ENCODE measurements at places on chromosomes 7 and 10. TPM values are rescaled to one million over a fixed set of nuclear protein-coding genes. Genes with fewer than 3 reads are reported as not detected.
A peak's percentile ranks its signal among the peaks of the same experiment; 100 is the strongest.

AHR gene
- total RNA-seq, result 49.0 TPM

CRPPA gene
- total RNA-seq, result 1.1 TPM

INMT gene
- total RNA-seq, result 0.30 TPM

RAPGEF5 gene
- 0.34 TPM for total RNA-seq

GRCh38 chr10:32357056-32357735 lies 10.2 kb upstream of the EPC1 start:
- peaks cover 32% of the 10 kb centered on the region for H3K36me3 ChIP-seq
- peaks cover 55% of the 10 kb centered on the region for H3K4me1 ChIP-seq
- H3K4me3 ChIP-seq, result peak overlapping the region; percentile 76

- no peaks in the 10 kb centered on the region for H3K4me1 ChIP-seq
- peaks cover 5% of the 10 kb centered on the region for H3K27me3 ChIP-seq
- no peak overlapping the region for H3K27ac ChIP-seq
- H3K36me3 ChIP-seq, result no peaks in the 10 kb centered on the region
- no peak for DNase-seq
- H3K4me3 ChIP-seq, result no peak overlapping the region
Measured at GRCh38 chr10:44198780-44199097, 186.2 kb downstream of the CXCL12 start.

DNA sequence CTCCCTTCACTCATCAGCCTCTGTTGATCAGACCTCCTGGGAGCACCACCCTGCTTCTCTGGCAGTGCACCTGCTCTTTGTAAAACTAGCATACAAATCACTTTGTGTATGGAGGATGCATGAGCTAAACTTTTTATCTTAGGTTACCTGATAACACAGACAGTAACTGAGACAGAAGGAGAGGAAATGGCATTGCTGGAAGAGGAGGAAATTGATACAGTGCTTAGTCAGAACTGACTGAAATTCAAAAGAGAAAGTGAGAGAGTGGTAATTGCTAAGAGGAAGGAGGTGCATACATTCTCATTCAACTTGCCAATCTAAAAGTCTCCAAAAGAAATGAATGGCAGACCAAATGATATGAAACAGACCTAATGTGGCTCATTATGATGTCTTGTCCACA lies 1120.7 kb downstream of the GATA3 start:
- peak overlapping the region; percentile 48 for H3K4me3 ChIP-seq
- peaks cover 5% of the 10 kb centered on the region for H3K36me3 ChIP-seq
- H3K27ac ChIP-seq, result peak overlapping the region; percentile 75

GRCh38 chr7:133252858-133253518 lies at the start of gene EXOC4:
EXOC4 (plus strand) TSS chr7:133253078.
- H3K4me1 ChIP-seq, result peaks cover 23% of the 10 kb centered on the region
- peak; percentile 79 for DNase-seq
- no peaks in the 10 kb centered on the region for H3K27me3 ChIP-seq
- peak within 1 kb of the TSS; percentile 93 for H3K4me3 ChIP-seq
- H3K27ac ChIP-seq, result peak within 1 kb of the TSS; percentile 81
- H3K36me3 ChIP-seq, result peaks cover 6% of the 10 kb centered on the region

DNA sequence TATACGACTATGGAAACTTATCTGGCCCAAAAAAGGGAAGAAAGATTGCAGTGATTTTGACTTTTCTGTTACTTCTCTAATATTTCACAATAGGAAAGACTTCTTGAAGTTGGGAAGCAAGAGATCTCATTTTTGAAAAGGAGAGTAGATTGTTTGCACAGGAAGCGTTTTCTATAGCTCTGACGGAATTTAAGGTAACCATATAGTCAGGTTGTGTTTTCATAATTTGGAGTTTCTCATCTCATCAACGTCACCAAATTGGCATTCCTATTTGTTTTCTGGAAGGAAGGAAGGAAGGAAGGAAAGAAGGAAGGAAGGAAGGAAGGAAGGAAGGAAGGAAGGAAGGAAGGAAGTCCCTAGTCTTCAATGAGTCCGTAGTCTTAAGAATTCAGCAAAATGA lies 732.0 kb downstream of the XPNPEP1 start:
- DNase-seq, result no peak
- H3K4me1 ChIP-seq, result no peaks in the 10 kb centered on the region
- H3K27me3 ChIP-seq, result no peaks in the 10 kb centered on the region
- H3K36me3 ChIP-seq, result no peaks in the 10 kb centered on the region
- H3K27ac ChIP-seq, result no peak overlapping the region

DNA sequence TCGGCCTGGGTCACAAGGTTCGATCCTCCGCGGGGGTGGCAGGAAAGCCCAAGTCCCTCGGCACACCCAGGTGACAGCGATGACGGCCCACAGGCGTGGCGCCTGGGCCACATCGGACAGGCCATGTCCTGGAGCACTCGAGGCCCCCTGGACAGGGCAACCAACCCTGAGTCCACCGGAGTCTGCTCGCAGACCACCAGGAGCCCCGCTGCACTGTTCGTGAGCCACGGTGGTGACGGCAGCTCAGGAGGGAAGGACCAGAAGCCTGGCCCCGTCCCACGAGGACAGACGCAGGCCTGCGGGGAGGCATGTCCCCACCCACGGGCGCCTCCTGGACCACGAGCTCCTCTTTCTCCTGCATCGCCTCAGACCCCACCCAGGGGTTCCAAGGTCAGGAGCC lies 22.4 kb upstream of the GPR146 start:
- no peaks in the 10 kb centered on the region for H3K27me3 ChIP-seq
- peaks cover 23% of the 10 kb centered on the region for H3K36me3 ChIP-seq
- no peak overlapping the region for H3K4me3 ChIP-seq
- H3K4me1 ChIP-seq, result peaks cover 7% of the 10 kb centered on the region
- no peak for DNase-seq
- no peak overlapping the region for H3K27ac ChIP-seq

- H3K27ac ChIP-seq, result no peak overlapping the region
- H3K27me3 ChIP-seq, result no peaks in the 10 kb centered on the region
- DNase-seq, result no peak
Measured at GRCh38 chr7:129739427-129739826, 127.9 kb downstream of the NRF1 start.

All from activated naive CD8-positive, alpha-beta T cell treated with anti-CD3 and anti-CD28 coated beads, Interleukin-2, amount 10 ng/mL, durations not matched to agents 7 days and 5 days (primary cell).